ENCODE measurements at places on chromosomes 7 and 10. TPM values are rescaled to one million over a fixed set of nuclear protein-coding genes. Genes with fewer than 3 reads are reported as not detected.

Gene C10orf62
- total RNA-seq: not detected

Gene SVOPL
- total RNA-seq: under 0.01 TPM

Gene AGR2
- 1.9 TPM for total RNA-seq

Gene AZGP1
- total RNA-seq: not detected

Gene UNCX
- total RNA-seq: not detected

Gene FAM25C
- total RNA-seq: not detected

Gene SLC13A1
- total RNA-seq: not detected

Gene ADAM22
- not detected for total RNA-seq

Gene ARMC10
- 52.8 TPM for total RNA-seq
